CD4-positive, alpha-beta T cell (primary cell): ENCODE measurements at places on chromosomes 7 and 10.

GRCh38 chr10:33333260-33334101 lies 986 bp downstream of the NRP1 start:
- no peak for DNase-seq
- H3K4me1 ChIP-seq, result peaks cover 37% of the 10 kb centered on the region
- H3K4me3 ChIP-seq, result peak overlapping the region; percentile 47
- H3K27me3 ChIP-seq, result peaks cover 48% of the 10 kb centered on the region
- no peaks in the 10 kb centered on the region for H3K36me3 ChIP-seq
- H3K27ac ChIP-seq, result no peak overlapping the region

GRCh38 chr7:114919587-114919986 lies 2.3 kb upstream of the MDFIC start:
- no peaks in the 10 kb centered on the region for H3K27me3 ChIP-seq
- peaks cover 17% of the 10 kb centered on the region for H3K4me1 ChIP-seq
- H3K36me3 ChIP-seq, result no peaks in the 10 kb centered on the region
- no peak overlapping the region for H3K27ac ChIP-seq
- DNase-seq, result no peak

- H3K4me3 ChIP-seq, result no peak overlapping the region
- no peaks in the 10 kb centered on the region for H3K36me3 ChIP-seq
- no peaks in the 10 kb centered on the region for H3K4me1 ChIP-seq
- no peak overlapping the region for H3K27ac ChIP-seq
- no peak for DNase-seq
Observed at GRCh38 chr10:42979721-42980467, 97.0 kb upstream of the RET start.

- peak; percentile 29 for DNase-seq
- no peak overlapping the region for H3K4me3 ChIP-seq
- peaks cover 7% of the 10 kb centered on the region for H3K4me1 ChIP-seq
- no peak overlapping the region for H3K27ac ChIP-seq
- no peaks in the 10 kb centered on the region for H3K36me3 ChIP-seq
Observed at GRCh38 chr7:19713676-19714075, 4.8 kb upstream of the POLR1F start.

GRCh38 chr10:126124046-126124445 lies 227.7 kb downstream of the FANK1 start:
- DNase-seq, result no peak
- no peaks in the 10 kb centered on the region for H3K4me1 ChIP-seq
- no peak overlapping the region for H3K27ac ChIP-seq
- no peaks in the 10 kb centered on the region for H3K27me3 ChIP-seq

- peaks cover 9% of the 10 kb centered on the region for H3K27me3 ChIP-seq
- H3K4me3 ChIP-seq, result no peak overlapping the region
- no peak overlapping the region for H3K27ac ChIP-seq
- H3K36me3 ChIP-seq, result no peaks in the 10 kb centered on the region
- no peaks in the 10 kb centered on the region for H3K4me1 ChIP-seq
- DNase-seq, result no peak
Observed at GRCh38 chr10:1320739-1321320, 264.6 kb downstream of the WDR37 start.

- DNase-seq, result no peak
- no peaks in the 10 kb centered on the region for H3K36me3 ChIP-seq
- no peaks in the 10 kb centered on the region for H3K27me3 ChIP-seq
- H3K27ac ChIP-seq, result no peak overlapping the region
- H3K4me3 ChIP-seq, result no peak overlapping the region
Observed at GRCh38 chr7:50711271-50712175, 71.2 kb downstream of the GRB10 start.

DNA sequence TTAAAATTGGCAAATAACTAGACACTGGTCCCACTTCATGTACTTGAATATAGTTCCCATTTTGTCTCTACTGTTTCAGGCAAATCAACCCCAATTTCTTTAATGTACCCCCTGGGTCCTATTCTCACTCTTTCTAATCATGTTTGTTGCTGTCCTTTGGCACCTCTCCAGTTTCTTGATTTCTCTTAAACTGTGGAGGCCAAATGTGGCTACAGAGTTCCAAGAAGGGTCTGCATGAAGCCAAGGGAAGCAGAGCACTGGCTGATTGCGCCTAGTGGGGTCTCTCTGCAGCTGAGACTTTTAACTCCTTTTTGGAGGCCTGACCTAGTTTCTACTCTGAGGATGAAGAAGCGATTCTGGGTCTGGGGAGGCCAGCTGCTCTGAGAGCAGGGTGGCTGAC lies 6.7 kb upstream of the ADAM12 start:
- DNase-seq, result no peak
- H3K4me3 ChIP-seq, result no peak overlapping the region
- no peaks in the 10 kb centered on the region for H3K27me3 ChIP-seq
- no peaks in the 10 kb centered on the region for H3K36me3 ChIP-seq

DNA sequence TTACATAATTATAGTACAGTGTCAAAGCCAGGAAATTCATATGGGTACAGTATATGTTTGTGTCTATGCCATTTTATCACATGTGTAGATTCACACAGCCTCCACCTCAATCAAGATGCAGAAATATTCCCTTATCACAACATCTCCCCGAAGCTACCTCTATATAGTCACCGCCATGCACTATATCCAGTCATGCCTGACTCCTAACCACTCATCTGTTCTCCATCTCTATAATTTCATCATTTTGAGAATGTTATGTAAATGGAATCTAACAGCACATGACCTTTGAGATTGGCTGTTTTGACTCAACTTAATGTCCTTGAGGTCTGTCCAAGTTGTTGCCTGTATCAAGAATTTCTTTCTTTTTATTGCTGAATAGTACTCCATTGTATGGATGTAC lies 22.3 kb upstream of the SLC25A13 start:
- no peaks in the 10 kb centered on the region for H3K27me3 ChIP-seq
- H3K4me1 ChIP-seq, result no peaks in the 10 kb centered on the region
- no peak overlapping the region for H3K27ac ChIP-seq
- DNase-seq, result no peak
- H3K4me3 ChIP-seq, result no peak overlapping the region
- no peaks in the 10 kb centered on the region for H3K36me3 ChIP-seq

GRCh38 chr7:123961771-123962170 lies 36.7 kb downstream of the SPAM1 start:
- no peak for DNase-seq
- no peak overlapping the region for H3K4me3 ChIP-seq
- no peak overlapping the region for H3K27ac ChIP-seq
- H3K4me1 ChIP-seq, result no peaks in the 10 kb centered on the region
- H3K27me3 ChIP-seq, result no peaks in the 10 kb centered on the region
- no peaks in the 10 kb centered on the region for H3K36me3 ChIP-seq

GRCh38 chr7:66176914-66177313 lies 28.2 kb upstream of the TPST1 start:
- no peaks in the 10 kb centered on the region for H3K27me3 ChIP-seq

DNA sequence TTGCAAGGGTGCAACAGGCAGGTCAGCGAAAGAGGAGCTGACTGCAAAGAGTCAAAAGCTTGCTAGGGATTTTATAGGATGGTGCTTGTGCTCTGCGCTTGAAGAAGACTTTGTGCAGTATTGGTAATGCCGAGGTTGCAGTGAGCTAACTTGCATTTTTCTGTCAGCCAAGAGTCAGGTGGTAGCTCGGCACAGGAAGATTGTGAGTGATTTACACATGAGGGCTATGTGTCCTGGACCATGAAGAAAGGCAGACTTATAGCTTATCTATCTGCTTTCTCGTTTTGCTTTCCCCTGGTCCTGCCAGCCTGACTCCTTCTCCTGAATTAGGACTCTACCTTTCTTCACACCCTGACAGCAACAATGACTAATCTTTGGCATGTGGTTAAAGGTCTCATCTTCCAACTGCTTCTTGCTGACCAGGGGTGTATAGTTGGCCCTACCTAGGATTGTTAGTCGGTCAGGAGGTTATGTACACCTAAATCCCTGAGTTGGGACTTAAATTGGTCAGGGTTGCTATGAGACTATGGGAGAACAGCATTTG lies 4.1 kb upstream of the SYPL1 start:
- peaks cover 23% of the 10 kb centered on the region for H3K4me1 ChIP-seq
- H3K27ac ChIP-seq, result no peak overlapping the region
- DNase-seq, result no peak
- no peak overlapping the region for H3K4me3 ChIP-seq

DNA sequence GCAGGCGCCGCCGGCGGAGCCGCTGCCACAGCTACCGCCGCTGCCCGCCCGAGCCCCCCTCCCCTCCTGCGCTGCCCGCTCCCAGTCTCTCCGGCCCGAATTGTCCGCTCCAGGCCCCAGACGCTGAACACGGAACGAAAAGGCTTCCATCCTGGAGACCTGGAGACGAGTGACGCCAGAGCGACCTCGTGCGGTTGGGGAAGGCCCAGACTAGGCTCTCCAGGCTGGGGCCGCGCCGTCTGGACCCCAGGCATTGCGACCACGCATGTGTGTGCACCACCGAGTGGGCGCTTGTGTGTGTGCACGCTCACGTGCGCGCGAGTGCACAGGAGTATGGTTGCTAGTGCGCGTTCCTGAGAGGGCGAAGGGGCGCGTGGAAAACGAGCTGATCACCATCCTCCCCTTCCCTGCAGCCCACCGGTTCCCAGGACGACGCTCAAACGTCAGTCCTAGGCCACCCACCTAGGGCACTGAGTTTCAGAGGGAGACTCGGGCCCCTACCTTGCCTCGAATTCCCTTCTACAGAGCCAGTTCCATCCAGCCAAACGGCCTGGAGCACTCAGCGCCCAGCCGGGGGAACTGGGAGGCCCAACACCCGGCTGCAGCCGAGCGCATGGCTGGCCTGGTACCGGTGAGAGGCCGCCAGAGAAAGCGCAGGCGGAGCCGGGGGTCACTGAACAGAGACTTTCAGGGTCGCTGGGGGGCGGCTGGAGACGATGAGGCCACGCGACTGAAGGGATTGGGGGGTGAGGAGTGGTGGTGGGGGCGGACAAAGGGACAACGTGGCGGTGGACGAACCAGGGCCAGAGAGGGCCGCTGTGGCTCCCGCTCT lies 11.6 kb downstream of the LBX1 start:
- DNase-seq, result peak; percentile 57
- no peak overlapping the region for H3K27ac ChIP-seq
- peaks cover 56% of the 10 kb centered on the region for H3K4me1 ChIP-seq
- no peaks in the 10 kb centered on the region for H3K36me3 ChIP-seq
- peaks cover 94% of the 10 kb centered on the region for H3K27me3 ChIP-seq
- no peak overlapping the region for H3K4me3 ChIP-seq

DNA sequence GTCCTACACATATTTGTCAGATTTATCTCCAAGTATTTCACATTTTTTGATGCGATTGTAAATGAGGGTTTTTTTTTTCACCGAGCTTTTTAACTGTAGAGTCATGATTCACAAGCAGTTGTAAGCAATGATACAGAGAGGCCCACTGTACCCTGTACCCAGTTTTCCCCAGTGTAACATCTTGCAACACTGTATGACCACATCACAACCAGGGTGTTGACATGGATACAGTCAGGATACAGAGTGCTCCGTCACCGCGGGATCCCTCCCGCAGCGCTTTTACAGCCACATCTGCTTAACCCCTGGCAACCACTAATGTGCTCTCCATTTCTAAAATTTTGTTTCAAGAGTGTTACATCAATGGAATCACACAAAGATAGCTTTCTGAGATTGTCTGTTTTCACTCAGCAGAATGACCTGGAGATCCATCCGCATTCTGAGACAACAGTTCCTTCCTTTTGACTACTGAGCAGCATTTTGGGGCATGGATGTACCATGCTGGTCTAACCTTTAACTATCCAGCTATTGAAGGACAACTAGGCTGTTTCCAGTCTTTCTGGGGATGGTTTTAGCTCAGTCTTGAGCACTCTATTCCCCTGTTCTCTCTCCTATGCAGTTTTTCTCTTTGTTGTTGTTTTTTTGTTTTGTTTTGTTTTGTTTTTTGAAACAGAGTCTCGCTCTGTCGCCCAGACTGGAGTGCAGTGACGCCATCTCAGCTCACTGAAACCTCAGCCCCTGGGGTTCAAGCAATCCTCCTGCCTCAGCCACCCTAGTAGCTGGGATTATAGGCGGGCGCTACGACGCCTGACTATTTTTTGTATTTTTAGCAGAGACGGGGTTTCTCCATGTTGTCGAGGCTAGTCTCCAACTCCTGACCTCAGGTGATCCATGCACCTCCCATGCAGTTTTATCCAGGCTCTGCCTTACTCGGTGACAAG lies 25.9 kb downstream of the GPRIN2 start:
- no peaks in the 10 kb centered on the region for H3K4me1 ChIP-seq
- no peaks in the 10 kb centered on the region for H3K36me3 ChIP-seq
- no peak overlapping the region for H3K27ac ChIP-seq
- H3K4me3 ChIP-seq, result no peak overlapping the region

GRCh38 chr10:23351926-23352519 lies 7.4 kb upstream of the C10orf67 start:
- H3K36me3 ChIP-seq, result no peaks in the 10 kb centered on the region
- no peaks in the 10 kb centered on the region for H3K27me3 ChIP-seq
- no peak for DNase-seq
- no peak overlapping the region for H3K4me3 ChIP-seq
- H3K4me1 ChIP-seq, result no peaks in the 10 kb centered on the region

- peaks cover 72% of the 10 kb centered on the region for H3K36me3 ChIP-seq
- no peaks in the 10 kb centered on the region for H3K27me3 ChIP-seq
- no peak overlapping the region for H3K27ac ChIP-seq
- H3K4me1 ChIP-seq, result peaks cover 42% of the 10 kb centered on the region
- no peak overlapping the region for H3K4me3 ChIP-seq
- no peak for DNase-seq
Observed at GRCh38 chr7:2360796-2361195, 6.2 kb downstream of the EIF3B start.

DNA sequence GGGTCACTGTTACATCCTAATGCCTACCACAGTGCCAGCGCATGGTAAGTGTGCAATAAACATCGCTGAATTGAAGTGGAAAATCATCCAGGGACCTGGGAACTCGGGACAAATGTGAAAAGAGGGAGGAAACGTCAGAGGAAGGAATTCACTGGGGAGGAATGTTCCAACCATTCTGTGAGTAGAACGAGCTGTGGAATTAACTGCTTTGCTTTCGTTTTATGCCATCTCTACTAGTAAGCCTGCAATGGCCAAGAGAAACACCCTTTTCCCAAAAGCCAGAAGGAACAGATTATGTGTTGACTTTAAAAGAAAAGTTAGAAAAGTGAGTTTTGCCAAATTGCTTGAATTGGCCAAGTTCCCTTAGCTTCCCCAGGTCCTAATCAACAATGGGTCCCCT lies 1044.9 kb downstream of the TYW1 start:
- H3K36me3 ChIP-seq, result no peaks in the 10 kb centered on the region
- no peak overlapping the region for H3K4me3 ChIP-seq
- no peaks in the 10 kb centered on the region for H3K4me1 ChIP-seq
- no peaks in the 10 kb centered on the region for H3K27me3 ChIP-seq

DNA sequence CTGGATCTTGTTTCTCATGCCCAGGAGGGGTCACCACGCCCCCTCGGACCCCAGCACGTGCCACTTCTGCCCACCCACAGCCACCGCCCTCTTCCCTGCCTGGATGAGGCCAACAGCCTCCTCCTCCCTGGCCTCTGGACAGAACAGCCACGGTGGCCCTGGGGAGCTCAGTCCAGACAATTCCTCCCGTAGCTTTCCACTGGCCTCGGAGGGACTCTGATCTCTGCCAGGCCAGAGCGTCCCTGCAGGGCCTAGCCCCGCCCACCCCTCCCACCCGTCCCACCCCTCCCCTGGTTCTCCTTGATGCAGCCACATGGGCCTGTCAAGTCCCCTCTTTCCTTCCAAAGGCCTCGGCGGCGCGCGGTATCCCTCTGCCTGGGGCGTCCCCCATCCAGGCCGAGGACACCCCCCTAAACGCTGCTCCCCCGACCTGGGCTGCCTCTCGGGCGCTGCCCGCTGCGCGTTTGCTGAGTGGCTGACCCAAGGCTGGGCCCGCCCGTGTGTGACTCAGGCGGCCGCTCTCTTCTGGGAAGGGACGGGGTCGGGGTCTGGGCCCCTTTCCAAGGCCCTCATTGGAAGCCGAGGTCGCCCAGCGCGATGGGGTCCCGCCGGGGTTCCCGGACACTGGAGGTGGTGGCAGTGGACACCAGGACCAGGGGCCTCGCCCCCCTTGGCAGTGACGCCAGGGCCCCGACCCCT lies 557 bp downstream of the TMEM120A start:
- H3K36me3 ChIP-seq, result no peaks in the 10 kb centered on the region
- peak overlapping the region; percentile 94 for H3K4me3 ChIP-seq
- no peak overlapping the region for H3K27ac ChIP-seq
- H3K27me3 ChIP-seq, result no peaks in the 10 kb centered on the region
- H3K4me1 ChIP-seq, result peaks cover 29% of the 10 kb centered on the region
